ENCODE measurements at places on chromosomes 13 and 19. TPM values are rescaled to one million over a fixed set of nuclear protein-coding genes. Genes with fewer than 3 reads are reported as not detected.

Gene LAIR1
- not detected for total RNA-seq

GRCh38 chr13:99654076-99654475 lies 152.8 kb downstream of the TM9SF2 start:
- DNase-seq: no peak

Gene NDUFA7
- total RNA-seq: 21.0 TPM

DNA sequence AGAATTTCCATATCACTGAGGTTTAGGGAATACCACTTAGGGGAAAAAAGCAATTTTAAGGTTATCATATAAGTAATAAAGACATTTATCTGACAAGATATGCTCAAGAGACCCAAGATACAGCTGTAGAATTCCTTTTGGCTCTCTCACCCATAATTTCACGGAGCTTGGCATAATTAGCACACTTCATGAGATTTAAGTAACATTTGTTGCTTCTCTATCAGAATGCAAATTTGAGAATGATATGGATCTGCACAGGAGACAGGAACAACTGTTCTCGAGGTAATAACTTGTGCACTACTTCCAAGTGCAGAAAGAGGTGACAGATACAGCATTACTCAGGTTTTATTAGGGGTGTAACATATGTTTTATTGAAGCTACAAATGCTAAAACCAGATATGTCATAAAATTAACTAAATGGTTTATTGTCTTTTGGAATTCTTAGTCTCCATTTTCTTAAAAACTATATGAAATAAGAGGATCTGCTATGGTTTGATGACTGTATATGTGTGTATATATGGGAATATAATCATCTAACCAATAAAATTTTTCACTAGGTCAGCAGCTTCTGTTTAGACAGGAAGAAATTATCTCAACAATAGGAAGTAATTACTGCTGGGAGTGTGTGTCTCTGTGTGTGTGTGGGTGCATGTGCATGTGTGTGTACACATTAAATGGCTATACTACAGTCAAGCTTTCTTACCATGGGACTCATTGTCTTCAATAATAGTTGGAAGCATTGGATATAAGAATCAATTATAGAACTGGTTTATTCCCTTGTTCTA lies 401.3 kb downstream of the PCDH17 start:
- DNase-seq: no peak

Gene ZNF146
- 49.2 TPM for total RNA-seq

DNA sequence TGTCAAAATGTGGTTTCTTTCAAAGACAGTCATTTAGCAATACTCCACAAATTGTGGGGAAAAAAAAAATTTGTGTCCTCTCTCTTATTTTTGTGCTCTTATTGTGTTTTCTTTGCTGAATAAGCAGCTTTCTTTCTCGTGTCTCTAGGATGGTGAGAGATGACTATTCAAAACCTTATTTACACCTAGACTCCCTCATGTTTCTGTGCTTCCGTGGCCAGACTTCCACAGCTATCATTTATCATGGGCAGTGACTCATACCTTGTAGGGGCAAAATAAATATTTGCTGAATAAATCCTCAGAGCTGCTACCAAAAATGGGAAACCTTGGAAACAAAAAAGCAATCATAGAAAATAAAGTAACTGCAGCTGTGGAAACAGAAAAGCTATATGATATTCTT lies 204.9 kb upstream of the MIR17HG start:
- DNase-seq: no peak

- DNase-seq: peak; percentile 21
Observed at GRCh38 chr13:33057019-33057780, 41.0 kb downstream of the KL start.

- no peak for DNase-seq
Observed at GRCh38 chr13:45751885-45752284, 49.8 kb downstream of the CBY2 start.

GRCh38 chr13:23488442-23488841 lies 54.9 kb upstream of the SACS start:
- DNase-seq: peak; percentile 68

DNA sequence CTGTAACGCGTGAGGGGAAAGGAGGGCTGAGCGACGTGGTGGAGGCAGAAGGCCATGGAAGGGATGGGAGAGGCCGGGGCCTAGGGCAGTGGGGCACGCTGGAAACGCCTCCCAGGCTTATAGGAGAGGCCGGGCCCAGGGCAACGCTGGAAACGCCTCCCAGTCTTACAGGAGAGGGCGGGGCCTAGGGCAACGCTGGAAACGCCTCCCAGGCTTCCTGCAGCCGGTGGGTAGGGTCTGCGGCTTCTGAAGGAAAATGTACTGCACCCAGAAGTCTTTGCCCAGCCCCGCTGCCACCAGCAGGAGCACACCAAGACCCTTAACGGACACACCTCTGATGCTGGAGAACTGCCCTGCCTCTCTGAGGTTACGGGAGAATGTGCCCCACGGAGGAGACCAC lies 9.1 kb downstream of the CACTIN start:
- no peak for DNase-seq

GRCh38 chr13:30600496-30600895 lies 17.2 kb upstream of the USPL1 start:
- DNase-seq: no peak

Gene MAMSTR
- under 0.01 TPM for total RNA-seq

- DNase-seq: no peak
Observed at GRCh38 chr19:8036434-8037099, 16.0 kb upstream of the CCL25 start.

DNA sequence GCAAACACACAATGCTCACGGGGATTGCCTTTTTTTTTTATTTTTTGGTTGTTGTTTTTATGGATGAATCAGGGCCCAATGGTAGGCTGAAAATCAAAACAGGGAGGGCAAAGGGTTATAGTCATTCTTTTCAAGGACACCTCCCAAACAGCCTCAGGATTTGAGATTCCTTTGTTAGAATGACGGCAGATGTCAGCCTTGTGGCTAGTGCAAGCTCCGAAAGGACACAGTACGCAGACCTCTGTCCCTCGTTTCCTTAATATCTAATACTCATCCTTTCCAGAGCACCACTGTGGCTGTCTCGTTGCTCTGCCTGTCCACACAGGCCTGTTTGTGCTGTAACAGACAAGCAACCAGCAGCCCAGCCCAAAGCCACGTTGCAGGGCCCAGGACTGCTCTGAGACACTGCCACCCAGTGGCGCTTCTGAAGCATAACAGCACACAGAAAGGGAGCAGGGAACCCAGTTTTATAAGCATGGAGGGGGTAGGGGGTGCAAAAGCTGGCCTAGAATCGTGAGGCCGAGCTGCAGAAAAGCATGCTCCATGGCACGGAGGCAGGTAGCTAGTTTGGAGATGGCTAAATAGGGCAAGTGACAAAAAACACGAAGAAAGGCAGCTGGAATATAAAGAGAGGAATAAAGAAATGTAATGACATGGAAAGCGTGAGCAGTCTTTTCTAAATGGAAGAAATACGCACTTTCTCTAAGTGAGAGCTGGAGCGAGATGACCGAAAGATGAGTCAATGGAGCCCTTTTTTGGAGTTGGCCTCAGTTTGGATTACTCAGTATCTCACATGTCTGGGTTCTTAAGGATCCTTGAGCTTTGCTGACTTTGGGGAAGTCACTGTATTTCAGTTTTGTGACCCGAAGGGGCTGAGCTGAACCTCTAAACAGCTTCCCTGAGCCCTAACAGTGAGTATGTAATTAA lies 40.7 kb upstream of the MEDAG start:
- DNase-seq: peak; percentile 96

DNA sequence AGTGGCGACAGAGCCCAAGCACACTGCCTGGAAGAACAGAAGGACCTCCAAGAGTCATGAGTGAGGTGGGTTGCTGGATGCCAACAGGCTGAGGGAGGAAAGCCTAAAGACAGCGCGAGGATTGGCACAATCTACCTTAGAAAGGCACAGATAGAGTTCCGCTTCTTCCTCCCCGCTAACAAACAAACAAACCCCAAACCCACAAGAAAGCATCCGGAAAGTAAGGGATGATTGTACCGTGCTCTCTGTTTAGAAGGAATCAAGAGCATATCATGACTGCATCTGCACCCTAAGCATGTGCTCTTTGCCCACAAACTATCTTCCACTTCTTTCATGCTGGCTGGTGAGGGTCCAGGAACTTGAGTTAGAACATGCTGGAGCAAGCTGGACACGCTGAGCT lies 233.0 kb upstream of the KLF12 start:
- DNase-seq: no peak

DNA sequence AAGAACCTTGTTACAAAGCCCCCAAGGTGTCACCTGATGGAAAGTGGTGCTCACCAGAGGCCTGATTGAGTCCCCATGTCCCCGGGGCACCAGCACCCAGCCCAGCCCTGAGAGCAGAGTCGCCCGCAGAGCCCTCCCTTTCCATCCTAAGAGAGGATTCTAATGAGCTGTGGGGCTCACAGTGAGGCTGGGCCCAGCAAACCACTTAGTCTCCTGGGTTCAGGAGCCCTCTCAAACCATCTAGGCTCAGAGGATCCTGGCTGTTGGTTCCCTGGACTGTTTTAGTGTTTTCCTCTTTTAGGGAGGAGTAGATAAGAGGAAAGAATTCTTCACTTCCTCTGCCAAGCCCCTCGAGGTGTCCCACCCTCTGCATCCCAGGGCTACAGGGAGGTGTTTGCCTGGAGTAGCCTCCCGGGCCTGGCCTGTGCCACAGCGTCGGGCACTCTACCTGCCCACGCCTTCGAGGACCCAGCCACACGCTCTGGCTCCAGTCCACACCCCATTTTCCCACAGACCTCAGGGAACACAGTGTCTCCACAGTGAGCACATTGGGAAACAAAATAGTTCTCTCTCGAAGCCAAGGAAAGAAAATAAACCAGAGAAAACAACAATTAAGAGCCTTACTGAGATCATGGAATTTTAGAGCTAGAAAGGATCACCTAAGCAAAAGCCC lies 34.4 kb downstream of the DHRS12 start:
- no peak for DNase-seq

Gene KLK4
- not detected for total RNA-seq

DNA sequence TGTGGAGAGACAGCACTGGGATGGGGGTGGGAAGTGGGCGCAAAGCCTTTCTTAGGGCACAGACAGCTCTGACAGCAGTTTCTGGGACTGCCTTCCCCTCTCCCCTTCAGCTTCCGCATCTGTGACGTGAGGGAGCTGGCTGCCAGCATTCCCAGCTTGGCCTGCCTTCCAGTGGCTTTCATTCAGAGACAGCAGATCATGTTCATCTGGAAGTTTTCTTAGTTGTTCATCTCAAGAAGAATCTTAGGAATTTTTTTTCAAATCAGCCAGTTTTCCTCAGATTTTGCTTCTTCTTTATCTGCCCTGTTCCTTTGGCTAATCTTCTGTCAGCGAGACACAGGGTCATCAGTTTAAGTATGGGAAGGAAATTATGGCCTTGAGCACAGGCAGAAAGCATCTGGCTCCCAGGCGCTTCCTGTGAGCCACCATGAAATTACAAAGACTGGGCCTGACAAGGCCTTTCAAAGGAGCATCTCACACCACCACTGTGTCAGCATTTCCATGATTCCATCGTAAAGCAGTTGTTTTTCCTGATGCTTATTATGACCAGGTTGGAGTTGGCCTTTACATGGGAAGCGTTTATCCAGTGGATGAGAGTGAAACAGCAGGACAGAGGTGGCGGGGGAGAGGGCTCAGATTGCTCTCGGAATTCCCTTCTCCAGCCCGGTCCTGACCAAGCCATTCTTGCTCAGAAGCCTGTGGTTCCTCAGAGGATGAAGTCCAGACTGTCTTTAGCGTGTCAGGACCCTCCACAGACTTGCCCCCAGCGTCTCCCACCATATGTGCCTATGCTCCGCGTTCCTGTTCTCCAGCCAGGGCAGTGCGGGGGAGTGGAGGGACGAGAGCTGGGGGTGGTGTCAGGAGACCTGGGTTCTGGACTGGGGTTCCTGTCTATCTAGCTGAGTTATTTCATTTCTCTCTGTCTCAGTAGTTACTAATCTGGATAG lies 43.6 kb downstream of the ARHGAP35 start:
- DNase-seq: peak; percentile 48

DNA sequence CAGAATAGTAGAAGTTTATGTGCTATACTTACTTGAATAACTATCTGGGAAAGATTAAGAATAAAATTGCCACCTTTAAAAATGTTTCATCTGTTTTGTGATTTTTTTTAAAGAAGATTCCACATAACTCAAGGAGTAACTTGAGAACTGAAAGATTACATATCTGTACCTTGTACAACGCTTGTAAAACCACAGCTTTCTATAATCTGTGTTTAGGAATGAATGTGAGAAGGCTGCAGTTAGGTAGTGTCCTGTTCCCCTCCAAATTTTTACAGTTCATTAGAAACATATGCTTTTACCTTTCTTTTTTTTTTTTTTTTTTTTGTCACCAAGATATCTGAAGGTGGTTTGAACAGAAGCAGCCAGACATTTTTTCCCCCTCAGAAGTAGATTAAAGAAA lies 312.8 kb upstream of the GPC6 start:
- no peak for DNase-seq

GRCh38 chr13:75341028-75341427 lies 140.9 kb downstream of the TBC1D4 start:
- no peak for DNase-seq

- DNase-seq: no peak
Observed at GRCh38 chr19:11337080-11337479, 2.4 kb downstream of the RAB3D start.

Gene SLC25A41
- 0.13 TPM for total RNA-seq

GRCh38 chr13:26967119-26968038 lies 204.2 kb downstream of the USP12 start:
- DNase-seq: no peak

DNA sequence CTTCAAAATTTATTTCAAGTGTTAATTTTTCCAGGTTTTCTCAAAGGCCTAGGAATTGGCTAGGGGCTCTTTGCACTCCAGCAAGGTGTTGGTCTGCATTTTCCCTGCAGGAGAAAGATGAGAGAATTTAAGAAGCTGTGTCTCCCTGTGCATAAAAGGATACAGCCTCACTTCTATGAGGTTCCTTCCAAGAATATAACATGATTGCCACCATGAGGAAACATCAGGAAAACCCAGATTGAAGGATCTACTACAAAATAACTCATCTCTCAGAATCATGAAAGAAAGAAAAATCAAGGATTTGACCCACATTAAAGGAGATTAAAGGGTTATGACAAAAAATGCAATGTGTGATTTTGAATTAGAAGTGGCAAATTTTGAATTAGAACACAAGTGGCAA lies 69.9 kb downstream of the RUBCNL start:
- DNase-seq: no peak

DNA sequence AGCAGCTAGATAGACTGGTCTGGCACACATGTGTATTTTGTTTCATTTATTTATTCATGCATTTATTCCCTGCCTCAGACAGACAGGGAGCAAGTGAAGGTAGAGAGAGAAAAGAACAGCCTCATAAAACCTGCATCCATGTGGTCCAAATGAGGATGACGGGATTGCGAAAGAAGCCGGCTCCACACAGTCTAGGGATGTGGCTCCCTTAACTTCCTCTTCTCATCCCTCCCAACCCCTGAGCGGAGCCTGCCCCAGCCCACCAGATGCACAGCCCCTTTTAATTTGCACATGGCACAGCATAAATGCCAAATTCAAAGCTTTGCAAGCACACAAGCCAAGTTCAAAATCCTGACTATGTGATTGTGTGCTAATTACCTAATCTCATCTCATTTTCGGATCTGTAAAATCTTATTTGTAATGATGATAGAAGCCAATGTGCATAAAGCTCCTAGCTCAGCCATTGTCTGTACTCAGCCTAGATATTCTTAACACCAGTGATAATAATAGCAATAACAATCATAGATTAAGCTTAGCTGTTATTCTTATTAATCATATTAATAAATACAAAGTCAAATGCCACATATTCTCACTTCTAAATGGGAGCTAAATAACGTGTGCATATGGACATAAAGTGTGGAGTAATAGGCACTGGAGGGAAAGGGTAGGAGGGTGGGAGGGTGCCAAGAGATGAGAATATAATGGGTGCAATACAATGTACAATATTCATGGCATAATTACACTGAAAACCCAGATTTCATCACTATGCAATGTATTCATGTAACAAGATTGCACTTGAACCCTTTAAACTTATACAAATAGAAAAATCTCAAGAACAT lies 156.3 kb downstream of the DCT start:
- no peak for DNase-seq

Gene PIN1
- 91.3 TPM for total RNA-seq

Gene MAG
- not detected for total RNA-seq
